ENCODE measurements at places on chromosomes 11 and 22.

DNA sequence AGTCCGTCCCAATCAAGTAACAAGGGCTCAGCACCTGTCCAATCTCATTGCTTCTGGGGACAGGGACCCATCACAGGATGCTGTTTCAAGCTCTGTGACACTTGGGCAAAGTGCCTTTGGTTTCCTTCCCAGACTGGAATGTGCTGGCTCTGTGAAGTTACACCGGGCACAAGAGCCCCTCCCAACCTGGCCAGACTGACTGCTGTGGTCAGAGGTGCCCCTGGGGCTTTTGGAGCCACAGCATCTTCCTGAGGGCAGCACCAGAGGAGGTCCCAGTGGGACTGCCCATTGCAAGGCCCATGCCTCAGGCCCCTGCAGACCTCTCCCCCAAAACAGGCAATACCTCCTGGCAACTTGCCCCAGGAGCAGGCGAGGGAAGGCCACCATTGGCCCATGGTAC lies 155.2 kb upstream of the GRK3 start:
- no peak for DNase-seq

DNA sequence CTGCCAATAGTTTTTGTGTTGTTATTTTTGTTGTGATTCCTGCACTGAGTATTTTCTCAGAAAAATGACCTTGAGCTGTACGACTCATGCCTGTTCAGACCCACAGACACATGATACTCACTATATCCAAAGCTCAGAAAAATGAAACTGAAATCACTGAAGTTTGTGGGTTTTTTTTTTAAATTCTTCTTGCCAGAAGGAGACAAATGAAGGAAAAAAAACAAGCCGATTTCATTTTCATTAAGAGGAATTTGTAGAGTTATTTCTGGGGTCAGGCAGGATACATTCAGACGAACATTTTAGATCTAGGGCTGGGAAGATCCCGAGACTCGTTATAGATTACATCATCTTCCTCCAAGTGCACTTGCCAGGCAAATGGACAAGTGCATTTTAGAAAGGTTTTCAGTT lies 60.4 kb downstream of the BMAL1 start:
- DNase-seq = peak; percentile 76

GRCh38 chr11:99422581-99423427 lies 402.1 kb downstream of the CNTN5 start:
- DNase-seq = peak; percentile 2

DNA sequence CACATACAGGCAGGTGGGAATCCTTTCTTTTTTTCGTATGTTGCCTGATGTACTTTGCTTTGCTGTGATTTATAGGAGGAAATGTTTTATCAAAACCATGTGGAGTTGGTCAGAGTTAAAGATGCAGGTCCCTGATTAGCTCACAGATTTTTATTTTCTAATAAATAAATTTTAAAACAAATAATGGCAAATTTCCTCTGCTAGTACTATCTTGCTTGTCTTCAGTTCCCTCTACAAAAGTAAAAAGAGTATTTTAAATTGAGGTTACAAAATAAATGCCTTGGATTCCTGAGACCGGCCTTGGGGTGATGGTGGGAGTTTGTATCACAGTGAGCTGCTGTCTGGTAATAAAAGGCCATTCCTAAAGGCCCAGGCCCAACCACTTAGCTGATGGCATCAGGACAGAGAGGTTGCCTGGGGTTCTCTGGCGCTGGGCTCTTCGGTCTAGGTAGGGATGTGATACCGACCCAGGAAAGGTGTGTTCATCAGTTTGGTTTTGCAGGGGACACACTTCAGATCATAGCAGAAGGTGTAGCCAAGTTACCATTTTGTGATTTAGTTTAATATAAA lies 129.0 kb downstream of the TBC1D22A start:
- no peak for DNase-seq

DNA sequence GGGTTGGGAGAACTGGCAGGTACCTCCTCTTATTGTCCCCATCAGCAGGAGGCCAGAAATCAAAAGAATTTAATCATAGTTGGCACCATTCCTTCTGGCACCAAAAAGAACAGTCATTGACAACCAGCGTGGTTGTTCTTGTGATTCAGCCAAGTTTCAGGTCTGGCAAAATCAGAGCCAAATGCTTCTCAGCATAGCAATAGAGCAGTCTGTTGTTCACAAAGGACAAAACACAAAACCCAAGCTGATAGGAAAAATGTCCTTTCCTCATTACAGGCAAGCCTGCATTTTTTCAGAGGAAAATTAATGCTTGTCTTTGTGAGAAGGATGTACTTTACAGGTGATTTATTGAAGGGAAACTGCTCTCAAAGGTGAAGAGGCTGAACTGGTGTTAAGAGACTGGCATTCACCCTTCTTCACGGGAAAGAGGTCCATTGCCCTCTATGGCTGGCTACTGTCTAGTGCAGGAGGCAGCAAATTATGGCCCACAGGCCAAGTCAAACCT lies 241.8 kb upstream of the ARHGAP42 start:
- DNase-seq = no peak

GRCh38 chr11:20861322-20861721 lies 191.9 kb downstream of the NELL1 start:
- DNase-seq = no peak

- DNase-seq = peak; percentile 89
Observed at GRCh38 chr11:11621573-11622339, at the start of gene GALNT18. Gene GALNT18, minus strand, starts transcription at chr11:11622005.

DNA sequence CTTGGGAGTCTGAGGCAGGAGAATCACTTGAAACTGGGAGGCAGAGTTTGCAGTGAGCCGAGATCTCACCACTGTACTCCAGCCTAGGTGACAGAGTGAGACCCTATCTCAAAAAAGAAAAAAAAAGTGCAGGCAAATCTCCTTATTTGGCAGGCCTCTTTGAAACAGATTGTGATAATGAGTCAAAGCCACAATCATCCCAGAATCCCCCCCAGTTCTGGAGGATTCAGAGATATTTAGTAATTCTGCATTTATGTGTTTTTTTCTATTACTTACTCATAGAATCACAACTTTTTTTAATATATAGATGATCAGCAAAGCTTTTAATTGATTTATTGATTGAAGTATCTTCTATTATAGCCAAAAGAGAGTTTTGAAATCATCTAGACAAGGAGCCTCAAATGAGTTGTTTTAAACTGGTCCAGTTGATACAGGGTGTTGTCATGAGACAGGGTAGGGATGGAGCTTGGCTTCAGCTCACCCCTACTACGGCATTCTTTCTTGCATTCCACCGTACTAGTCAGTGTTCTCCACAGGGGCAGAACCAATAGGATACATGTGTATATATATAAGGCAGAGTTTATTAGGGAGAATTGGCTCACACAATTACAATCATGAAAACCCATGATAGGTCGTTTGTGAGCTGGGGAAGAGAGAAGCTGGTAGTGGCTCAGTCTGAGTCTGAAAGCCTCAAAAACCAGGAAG lies 39.3 kb upstream of the SORL1 start:
- no peak for DNase-seq
